Epithelial cell of esophagus (primary cell): ENCODE measurements at places on chromosomes 12 and 14.

DNA sequence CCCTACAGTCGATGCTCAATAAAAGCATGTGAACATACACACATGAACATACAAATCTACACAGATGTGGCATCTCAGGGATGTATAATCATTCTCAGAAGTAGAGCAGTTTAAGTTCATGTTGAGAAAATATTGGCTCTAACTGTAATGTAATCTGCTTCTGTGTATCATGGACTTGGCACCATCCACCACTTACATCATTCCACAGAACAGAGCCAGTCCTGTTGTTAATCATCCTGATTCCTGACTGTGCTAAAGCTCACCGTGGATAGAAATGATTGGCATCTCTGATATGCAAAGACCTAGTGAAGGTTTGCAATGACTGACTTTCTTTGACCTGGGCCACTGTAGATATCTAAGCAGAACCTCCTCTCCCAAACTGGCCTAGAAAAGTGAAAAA lies 1141.3 kb downstream of the BCL11B start:
- peak; percentile 74 for DNase-seq

GRCh38 chr12:17588968-17589367 lies 501.0 kb downstream of the RERGL start:
- peak; percentile 64 for DNase-seq

DNA sequence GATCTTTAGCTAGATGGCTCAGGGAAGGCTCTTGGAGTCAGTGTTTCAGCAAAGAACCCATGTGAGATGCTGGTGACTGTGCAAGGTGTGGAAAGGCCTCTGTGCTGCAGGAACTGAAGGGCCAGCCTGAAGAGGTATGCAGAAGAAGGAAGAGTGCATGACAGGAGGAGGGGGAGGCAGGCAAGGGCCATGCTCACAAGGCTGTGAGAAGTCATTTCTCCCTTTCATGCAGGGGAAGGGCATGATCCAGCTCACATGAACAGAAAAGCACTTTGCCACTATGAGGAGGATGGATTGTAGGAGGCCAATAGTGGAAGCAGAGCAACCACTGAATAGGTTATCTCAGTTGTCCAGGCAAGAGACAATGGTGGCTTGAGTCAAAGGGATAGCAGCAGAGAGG lies 83.7 kb downstream of the SSPN start:
- no peak for DNase-seq

- DNase-seq, result peak; percentile 18
Measured at GRCh38 chr12:98296462-98297079, 218.8 kb upstream of the TMPO start.

DNA sequence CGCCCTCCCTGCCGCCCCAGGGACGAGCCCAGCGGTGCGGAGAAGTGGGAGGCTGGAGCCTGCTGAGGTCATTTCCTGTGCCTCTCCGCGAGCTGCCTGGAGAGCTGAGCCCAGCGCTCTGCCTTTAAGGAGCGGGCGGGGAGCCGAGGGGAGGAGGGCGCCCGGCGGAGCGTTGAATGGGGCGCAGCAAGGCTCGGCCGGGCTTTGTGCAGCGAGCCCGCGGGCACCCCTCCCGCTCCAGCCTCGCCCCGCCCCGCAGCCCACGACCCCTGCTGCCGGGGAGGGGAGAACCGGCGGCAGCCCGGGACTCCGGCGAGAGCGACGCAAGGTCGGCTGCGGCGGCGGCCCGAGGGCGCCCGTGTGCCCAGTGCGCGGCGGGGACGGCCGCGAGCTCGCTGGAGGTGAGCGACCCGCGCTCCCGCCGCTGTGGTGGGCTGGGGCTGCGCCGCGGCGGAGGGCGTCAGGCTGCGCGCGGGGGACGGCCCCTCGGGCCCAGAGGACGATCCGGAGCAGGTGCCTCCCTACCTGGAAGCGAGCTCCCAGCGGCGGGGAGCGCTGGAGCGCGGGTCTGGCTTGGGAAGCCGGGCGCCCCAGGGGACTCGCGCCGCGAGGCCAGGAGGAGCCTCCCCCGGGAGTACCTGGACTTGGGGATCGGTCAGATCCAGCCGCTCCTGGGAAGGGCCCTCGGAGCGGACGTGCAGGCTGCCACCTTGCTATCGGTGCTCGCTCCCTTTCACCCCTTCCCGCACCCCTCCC lies at the start of gene PLEKHH1:
TSS of gene PLEKHH1 (plus strand) at position 293 of the 756 bp plus-strand sequence. CDS start 8,578 bp downstream, outside the sequence.
- peak; percentile 84 for DNase-seq

- no peak for DNase-seq
Measured at GRCh38 chr14:104441275-104442106, 138.1 kb upstream of the C14orf180 start.

GRCh38 chr14:75175677-75176141 lies 703 bp downstream of the TMED10 start:
- no peak for DNase-seq

GRCh38 chr12:18589316-18589715 lies 148.5 kb downstream of the PLCZ1 start:
- peak; percentile 13 for DNase-seq

- no peak for DNase-seq
Measured at GRCh38 chr14:63725786-63726460, 1.9 kb downstream of the SGPP1 start.

DNA sequence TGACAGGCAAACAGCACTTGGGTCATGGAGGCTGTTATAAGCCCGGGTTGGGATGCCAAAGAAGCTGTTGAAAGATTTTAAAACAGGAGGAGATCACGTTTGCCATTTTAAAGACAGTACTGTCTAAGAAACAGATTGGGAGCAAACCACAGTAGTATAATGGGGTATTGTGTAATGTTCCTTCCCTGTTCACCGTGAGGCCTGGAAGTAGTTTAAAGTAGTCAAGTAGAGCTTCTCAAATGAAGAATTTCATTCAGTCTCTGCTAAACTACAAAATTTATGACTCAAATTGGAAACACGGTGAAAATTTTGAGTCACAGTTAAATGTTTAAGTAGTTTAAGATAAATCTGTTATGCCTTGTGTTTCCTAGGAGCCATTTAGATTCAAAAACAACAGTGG lies 35.8 kb downstream of the ATP2A2 start:
- DNase-seq, result peak; percentile 38

- DNase-seq, result no peak
Measured at GRCh38 chr12:25816637-25817036, 141.8 kb upstream of the RASSF8 start.

DNA sequence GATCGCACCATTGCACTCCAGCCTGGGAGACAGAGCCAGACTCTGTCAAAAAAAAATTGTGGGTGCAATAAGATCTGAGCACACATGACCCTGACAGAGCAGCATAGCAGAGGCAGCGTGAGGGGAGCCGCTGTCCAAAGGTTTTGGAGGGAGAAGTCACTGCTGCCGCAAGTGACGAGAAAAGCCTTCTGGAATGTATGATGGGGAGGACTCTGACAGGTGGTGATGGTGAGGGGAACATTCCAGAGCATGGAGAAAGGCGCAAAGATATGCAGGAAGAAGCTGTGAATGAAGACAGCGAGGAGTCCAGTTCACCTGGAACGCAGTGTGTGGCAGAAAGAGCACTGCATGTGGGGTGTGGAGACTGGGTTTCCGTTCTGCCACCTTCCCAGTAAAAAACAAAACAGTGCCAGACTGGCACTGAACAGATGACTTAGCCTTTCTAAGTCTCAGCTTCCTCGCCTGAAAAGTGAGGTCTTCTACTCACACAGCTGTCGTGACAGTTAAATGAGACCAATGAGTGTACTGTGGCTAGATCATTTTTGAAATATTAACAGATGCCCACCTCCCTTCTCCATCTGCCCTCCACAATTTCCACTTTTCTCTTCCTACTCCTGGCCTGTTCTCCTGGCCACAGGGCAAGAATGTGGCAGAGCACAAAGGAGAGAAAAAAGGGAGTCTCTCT lies 53.4 kb upstream of the PTHLH start:
- DNase-seq, result no peak

DNA sequence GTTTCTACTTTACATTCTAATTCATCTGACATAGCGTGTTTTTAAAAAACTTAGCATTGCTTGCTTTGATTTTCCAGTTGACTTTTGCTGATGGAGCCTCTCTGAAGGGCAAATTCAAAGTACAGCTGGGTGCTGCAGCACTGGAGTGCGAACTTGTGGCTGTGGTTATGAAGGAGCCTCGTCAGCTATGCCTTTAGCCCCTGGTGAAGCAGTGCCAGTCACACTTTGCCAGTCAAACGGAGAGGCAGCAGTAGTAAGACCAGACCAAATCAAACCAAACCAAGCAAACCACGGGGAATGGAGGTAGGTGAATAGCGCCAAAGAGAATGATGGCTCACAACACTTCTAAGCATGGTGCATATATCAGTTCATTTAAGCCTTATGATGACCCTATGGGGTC lies 15.1 kb upstream of the SLC38A2 start:
- no peak for DNase-seq
